Occipital lobe (tissue), 3 donors: ENCODE measurements at places on chromosomes 5 and 9.

DNA sequence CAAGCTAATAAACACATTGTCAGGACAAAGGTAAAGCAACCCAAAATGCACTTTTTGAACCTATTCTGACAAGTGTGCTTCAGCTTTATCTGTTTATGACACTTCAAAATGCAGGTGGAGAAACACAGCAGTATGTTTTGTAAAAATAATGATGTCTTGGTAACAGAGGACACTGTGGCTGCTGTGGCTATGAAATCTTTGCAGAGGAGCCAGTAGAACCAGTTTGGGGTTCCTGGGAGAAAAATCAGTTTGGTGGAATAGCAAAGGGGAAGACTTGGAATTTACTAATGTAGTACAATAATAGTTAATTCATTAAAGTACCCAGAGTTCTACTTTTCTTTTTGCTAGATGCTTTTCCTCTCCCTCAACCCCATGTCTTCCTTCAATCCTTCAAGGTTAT is 40.6 kb downstream of the SIL1 start:
- no peak for DNase-seq

DNA sequence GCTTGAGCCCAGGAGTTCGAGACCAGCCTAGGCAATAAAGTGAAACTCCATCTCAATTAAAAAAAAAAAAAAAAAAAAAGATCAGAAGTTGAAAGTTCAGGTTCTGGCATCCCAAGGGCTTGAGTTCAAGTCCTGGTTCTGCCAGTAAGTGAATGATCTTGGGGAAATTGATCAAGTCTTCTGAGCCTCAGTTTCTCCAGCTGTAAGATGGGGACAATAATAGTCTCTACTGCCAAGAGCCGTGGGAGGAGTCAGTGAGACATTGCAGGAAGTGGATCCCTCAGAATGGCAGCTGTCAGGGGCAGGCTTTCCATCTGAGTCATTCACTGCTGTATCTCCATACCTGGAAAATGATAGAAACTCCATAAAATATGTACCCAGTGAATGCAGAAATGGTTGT is 37.8 kb upstream of the FUBP3 start:
- no peak for DNase-seq

DNA sequence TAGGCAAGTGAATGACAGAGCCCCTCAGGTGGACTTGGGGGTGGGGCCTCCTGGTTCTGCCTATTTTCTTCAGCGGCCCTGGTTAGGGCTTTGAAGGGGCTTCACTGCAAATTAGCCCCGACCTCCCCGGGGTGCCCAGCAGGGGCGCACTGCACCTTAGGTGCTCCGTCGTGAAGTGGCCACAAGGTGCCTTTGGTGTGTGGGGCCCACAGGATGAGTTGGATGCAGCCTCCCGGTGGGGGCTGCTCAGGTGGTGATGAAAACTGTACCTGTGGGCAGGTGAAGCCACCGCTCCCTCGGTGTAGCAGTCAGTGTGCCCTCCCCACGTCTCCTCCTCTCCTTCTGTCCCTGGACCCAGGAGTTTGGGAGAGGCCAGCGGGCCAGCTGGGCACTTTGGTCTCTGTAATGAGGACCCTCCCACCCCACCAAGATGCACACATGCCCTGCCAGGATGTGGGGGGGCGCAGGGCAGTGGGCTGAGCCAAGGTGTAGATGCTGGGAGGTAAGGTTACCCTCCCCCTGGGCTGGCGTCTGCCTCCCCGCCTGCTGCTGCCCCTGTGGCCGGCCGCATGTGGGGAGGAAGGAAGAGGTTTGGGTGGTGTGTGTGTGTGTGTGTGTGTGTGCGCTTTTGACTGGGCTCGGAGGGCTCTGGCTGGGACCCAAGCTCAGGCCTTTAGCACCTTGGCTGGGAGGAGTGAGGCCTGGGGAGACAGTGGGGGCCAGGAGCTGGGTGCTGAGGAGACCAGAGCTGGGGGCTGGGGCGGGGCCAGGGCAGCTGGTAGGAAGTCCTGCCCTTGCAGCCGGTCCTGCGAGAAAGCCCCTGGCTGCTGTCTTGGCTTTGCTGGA is 55.6 kb downstream of the RXRA start:
- no peak for DNase-seq

GRCh38 chr5:175418251-175418650 is 25.7 kb downstream of the DRD1 start:
- no peak for DNase-seq

DNA sequence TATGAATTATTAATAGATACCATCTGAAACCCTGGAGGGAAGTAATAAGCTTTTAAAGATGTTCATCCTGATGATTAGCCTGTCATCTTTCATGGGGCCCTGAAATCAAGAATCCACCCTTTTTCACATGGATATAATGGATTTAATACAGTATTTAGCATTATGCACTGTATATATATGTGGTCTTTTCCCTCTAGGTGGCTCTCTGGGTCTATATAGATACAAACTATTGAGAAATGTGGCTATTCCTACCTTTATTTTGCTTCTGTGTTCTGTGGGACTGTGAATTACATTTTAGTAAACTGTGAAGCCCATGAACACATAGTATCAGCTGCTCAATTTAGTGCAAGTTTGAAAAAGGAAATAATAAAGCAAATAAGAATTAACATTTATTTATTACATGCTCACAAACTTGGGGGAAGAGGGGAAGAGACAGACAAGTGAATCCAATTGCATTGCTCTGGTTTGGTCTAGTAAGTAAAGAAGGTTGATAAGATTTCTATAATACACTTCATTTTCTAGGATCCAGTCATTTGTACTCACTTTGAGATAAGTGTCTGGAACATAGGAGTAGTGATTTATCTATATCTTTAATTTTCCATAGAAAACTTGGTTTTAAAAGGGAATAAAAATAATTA is 112.2 kb downstream of the SCAMP1 start:
- no peak for DNase-seq

DNA sequence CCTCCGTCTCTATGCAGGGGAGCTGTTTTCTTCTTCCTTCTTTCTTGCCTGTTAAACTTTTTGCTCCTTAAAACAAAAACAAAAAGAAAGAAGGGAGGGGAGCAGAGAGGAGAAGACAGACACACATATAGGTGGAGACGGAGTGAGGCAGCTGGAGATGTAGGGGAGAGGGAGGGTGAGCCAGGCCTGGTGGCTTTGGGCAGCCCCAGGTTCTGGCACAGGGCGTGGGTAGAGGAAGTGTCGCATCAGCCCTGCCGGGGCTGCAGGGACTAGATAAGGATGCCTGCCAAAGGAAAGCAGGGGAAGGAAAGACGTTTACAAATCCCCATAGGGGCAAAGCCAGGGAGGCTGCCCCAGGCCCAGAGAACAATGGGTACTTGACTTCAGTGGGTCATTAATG is 38.7 kb upstream of the PTGS1 start:
- DNase-seq: no peak

- DNase-seq: peak; percentile 55
These were observed 51.2 kb upstream of the GGTA1 start for GRCh38 chr9:121550569-121551512.

- DNase-seq: no peak
These were observed 315.2 kb upstream of the ACO1 start for GRCh38 chr9:32069169-32069813.

DNA sequence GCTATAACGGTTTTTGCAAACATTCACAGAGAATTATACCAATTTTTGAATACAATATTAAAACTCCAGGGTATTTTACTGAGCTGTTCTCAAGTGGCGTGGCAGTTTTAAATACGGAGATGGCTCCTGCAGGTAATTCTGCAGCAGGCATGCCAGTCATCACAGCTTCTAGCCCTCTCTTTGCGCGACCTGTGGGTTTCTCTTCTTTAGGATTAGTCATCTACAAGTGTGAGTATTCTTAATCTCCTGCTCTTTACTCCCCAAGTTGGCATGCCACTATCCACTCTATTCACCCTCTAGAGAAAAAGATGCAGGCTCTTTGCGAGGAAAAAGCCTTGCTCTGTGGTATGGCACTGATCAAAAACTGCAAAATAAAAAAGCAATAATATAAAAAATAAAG is 43.9 kb downstream of the ANKRD31 start:
- DNase-seq: no peak

DNA sequence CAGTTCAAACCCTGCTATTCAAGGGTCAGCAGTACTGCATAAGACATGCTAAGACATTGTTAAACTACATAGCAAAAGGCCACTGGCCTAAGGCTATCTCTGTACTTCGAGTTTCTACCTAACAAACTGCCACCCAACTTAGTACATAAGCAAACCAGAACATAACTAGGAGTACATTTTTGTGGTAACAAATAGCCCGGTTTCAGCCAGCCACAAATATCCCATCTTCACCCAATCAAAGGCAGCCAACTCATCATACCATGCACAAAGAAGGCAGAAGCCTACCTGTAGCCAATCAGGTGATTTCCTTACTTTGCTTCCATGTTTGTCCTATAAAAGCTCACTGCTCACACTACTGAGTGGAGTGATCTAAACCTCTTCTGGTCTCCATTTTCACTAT is 201.4 kb downstream of the SMARCA2 start:
- DNase-seq: no peak

DNA sequence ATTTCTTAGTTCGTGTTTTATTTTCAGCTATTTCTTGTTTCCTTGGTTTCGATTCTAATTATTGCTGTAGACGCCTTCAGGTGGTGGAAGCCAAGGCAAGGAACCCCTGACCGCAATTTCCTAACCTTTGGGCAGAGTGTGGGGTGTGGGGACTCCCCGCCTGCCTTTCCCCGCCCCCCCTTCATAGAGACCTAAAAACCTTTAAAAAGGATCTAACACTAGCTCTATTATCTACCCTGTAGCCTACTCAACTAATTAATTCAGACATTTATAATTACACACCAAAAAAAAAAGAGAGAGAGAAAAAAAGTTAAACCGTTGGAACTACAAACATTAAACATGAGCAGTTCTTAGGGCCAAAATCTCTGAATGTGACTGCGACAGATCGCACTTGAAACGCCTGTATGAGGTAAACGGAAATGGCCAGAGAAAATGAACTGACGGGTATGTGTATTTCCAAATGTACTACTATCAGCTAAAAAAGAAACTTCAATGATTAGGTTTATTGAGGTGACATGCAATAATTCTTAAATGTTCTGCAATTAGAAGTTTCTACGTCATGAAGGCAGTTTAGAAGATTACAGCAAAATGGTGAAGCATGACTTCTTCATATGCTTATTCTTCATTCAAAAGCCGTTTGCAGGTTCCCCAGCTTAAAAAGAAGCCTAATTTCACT is 19.0 kb upstream of the FER start:
- no peak for DNase-seq

GRCh38 chr9:33835625-33836260 is 18.8 kb downstream of the UBE2R2 start:
- DNase-seq: no peak

DNA sequence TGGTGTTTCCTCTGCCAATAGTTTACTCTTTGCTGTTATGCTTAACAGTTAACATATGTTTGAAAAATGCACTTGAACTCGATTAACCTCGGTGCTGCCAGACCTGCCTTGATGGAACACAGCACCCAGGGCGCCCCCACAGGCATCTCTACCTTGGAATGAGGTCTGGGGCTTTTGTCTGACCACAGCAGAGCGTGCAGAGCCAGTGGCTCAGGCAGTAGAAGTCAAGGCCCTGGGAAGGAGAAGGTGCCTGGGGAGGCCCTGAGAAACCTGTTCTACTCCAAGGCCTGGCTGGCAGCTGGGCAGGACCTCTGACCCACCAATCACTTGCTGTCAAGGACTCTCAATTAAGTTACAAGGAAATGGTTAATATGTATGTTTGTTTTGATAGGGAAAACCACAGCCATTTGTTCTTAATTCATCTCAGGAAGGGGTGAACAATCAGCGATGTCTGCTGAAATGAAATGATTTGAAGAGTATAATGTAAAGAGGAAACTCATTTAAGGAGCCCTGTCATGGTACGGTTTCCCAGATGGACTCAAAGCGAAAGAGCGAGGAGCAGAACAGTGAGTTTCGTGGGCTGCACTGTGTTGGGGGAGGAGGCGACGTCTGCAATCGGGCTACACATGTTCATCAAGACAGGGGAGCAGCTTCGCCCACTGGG is 21.9 kb downstream of the MACROH2A1 start:
- no peak for DNase-seq

- DNase-seq: no peak
These were observed 24.6 kb upstream of the LRRC14B start for GRCh38 chr5:166441-167372.

GRCh38 chr9:91426123-91426745 is 2.6 kb upstream of the NFIL3 start:
- DNase-seq: no peak

- no peak for DNase-seq
These were observed 447.1 kb downstream of the LRRC70 start for GRCh38 chr5:63025679-63026078.

- no peak for DNase-seq
These were observed 28.0 kb upstream of the PLIN2 start for GRCh38 chr9:19155106-19155935.

DNA sequence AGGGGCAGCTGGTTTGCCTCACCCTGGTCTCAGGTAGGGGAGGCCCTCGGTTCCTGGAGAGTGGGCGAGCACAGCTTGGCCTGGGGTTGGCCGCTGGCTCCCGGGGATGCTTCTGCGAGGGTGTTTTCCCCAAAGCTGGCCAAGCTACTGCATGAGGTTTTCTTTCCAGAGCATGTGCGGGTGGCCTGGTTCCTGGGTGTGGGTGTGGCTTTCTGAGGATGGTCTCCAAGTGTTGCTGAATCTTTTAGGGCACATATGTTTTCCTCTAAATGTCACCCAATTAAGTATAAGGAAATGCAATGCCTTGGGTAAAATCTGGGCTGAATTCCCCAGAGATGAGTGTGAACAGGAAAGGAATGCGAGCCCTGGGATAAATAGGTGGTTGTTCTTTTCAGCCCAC is 115.8 kb upstream of the ICE1 start:
- peak; percentile 32 for DNase-seq

DNA sequence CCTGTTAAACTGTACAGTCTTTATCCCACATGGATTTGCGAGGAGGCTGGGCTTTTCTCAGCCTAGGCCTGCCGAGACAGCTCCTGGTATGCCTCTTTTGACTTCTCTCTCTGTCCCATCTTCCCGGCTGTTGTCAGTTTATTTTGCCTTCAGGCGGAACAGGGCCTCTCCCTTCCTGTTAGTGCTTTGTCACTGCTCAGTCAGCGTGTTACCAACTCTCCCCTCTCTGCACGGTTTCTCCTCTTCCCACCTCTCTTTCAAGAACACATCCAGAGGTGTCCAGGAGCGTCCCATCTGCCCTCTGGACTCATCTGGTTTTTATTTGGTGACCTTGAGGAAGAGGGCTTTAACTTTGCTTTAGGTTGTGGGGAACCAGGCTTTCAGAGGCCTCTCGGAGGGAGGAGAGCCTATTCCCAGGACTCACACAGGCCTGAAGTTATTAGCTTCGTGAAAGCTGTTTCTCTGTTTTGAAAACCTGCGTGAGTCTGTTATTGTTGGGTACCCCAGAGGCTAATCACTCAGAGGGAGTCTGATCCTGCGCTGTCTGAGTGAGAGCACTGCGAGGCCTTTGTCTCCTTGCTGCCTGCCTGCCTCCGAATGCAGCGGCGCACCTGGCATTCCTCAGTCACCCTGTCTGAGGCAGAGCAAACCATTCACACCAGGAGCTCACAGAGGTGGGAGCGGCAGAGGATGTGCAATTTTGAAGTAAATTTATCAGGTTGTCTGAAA is 234.4 kb upstream of the MPDZ start:
- DNase-seq: no peak

DNA sequence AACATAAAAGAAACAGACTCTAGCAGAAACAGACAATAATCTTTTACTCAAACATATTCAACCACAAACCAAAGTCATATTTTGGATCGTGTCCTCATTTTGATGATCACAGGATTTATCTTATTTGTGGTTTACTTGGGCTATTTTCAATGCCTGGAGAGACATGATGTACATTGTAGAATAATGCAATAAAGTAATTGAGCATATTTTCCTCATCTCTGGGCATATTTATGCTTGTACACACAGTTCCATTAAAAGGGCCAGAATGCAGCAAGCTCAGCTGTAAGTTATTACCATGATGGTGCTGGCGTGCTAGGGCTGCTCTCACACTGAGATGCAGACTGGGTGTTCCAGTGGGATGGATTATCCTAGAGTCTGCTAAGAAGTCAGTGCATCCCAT is 456.7 kb downstream of the TLE4 start:
- no peak for DNase-seq
